ENCODE measurements at places on chromosomes 3 and 15. TPM values are rescaled to one million over a fixed set of nuclear protein-coding genes. Genes with fewer than 3 reads are reported as not detected.
A peak's percentile ranks its signal among the peaks of the same experiment; 100 is the strongest.

Gene ATP2B2
- total RNA-seq: not detected

Gene ZPLD1
- not detected for total RNA-seq

Gene TMC3
- total RNA-seq: not detected

Gene CXCR6
- not detected for total RNA-seq

Gene ADGRG7
- not detected for total RNA-seq

Gene CAV3
- not detected for total RNA-seq

Gene TRH
- total RNA-seq: not detected

Gene LHFPL4
- total RNA-seq: 0.08 TPM

Gene RTP4
- 3.1 TPM for total RNA-seq

Gene TMCC1
- total RNA-seq: 11.4 TPM

Gene CEMIP
- total RNA-seq: not detected

Gene CHCHD6
- 15.9 TPM for total RNA-seq

Gene KLHL24
- 14.9 TPM for total RNA-seq

Gene RETNLB
- total RNA-seq: not detected

Gene ACVR2B
- total RNA-seq: 1.1 TPM

DNA sequence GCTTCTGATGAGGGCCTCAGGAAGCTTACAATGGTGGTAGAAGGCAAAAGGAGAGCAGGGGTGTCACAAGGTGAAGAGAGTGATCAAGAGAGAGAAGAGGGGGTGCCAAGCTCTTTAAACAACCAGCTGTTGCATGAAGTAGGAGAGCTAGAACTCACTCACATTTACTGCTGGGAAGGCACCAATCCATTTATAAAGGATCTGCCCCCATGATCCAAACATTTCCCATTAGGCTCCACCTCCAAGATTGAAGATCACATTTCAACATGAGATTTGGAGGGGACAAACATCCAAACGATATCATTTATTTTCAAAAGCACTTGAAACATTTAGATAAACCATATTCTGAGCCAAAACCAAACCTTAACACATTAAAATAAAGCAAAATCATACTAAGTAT is 26.3 kb downstream of the ANKRD28 start:
- H3K4me3 ChIP-seq: no peak overlapping the region
- H3K36me3 ChIP-seq: peaks cover 23% of the 10 kb centered on the region
- no peak for DNase-seq
- peaks cover 37% of the 10 kb centered on the region for H3K4me1 ChIP-seq
- no peaks in the 10 kb centered on the region for H3K27me3 ChIP-seq
- no peak overlapping the region for H3K27ac ChIP-seq

GRCh38 chr15:58517252-58517681 is 85.5 kb downstream of the LIPC start:
- H3K27ac ChIP-seq: no peak overlapping the region
- H3K36me3 ChIP-seq: no peaks in the 10 kb centered on the region
- no peaks in the 10 kb centered on the region for H3K27me3 ChIP-seq

GRCh38 chr3:58388550-58389091 is 45.0 kb downstream of the PDHB start:
- peaks cover 44% of the 10 kb centered on the region for H3K4me1 ChIP-seq
- no peak overlapping the region for H3K4me3 ChIP-seq
- peak overlapping the region; percentile 54 for H3K27ac ChIP-seq
- H3K36me3 ChIP-seq: no peaks in the 10 kb centered on the region
- H3K27me3 ChIP-seq: no peaks in the 10 kb centered on the region
- DNase-seq: peak; percentile 46

GRCh38 chr3:122679882-122680474 is 661 bp upstream of the PARP14 start:
- peaks cover 21% of the 10 kb centered on the region for H3K4me1 ChIP-seq
- H3K27me3 ChIP-seq: no peaks in the 10 kb centered on the region
- H3K4me3 ChIP-seq: peak overlapping the region; percentile 83
- peak overlapping the region; percentile 84 for H3K27ac ChIP-seq

GRCh38 chr3:143119009-143119914 is at the start of gene CHST2:
Gene CHST2, plus strand, starts transcription at chr3:143119771. Its CDS starts 1,046 bp downstream, at chr3:143120817.
- peaks cover 21% of the 10 kb centered on the region for H3K4me1 ChIP-seq
- H3K27me3 ChIP-seq: peaks cover 17% of the 10 kb centered on the region
- H3K27ac ChIP-seq: no peak within 1 kb of the TSS

DNA sequence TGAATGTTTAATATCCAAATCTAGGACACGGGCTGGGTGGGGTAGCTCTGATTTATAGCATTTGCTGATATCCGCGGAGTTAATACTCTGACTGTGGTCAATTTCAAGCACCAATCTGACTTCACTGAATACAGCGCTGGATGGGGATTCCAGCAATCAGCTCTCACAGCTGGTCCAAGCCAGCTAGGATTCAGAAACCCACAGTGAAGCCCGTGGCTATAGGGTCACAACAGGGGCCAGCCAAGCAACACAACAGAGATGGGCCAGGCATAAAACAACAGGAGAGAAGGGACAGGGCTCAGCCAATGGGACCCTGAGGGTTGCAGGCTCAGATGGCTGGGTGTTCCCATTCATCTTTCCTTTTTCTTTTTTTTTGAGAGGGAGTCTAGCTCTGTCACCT is 5.4 kb upstream of the LMAN1L start:
- peaks cover 4% of the 10 kb centered on the region for H3K4me1 ChIP-seq
- DNase-seq: no peak
- peaks cover 12% of the 10 kb centered on the region for H3K36me3 ChIP-seq
- H3K27me3 ChIP-seq: no peaks in the 10 kb centered on the region
- no peak overlapping the region for H3K27ac ChIP-seq

DNA sequence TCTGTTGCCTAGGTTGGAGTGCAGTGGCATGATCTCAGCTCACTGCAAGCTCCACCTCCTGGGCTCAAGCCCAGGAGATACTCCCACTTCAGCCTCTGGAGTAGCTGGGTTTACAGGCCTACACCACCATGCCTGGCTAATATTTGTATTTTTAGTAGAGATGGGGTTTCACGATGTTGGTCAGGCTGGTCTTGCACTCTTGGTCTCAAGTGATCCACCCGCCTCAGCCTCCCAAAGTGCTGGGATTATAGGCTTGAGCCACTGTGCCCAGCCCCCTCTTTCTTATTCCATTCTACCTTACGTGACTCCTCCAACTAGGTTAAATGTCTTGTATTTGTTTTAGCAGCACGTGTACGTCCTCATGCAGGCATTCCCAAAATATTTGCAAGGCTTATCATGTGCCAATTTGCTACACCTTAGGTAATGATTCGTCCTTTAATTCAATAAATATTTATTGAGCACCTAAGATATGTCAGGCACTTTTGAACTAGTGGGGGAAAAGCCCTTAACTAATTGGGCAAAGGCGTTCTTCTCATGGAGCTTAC is 14.9 kb upstream of the MAGI1 start:
- no peak overlapping the region for H3K27ac ChIP-seq
- no peak for DNase-seq
- no peaks in the 10 kb centered on the region for H3K27me3 ChIP-seq
- no peaks in the 10 kb centered on the region for H3K4me1 ChIP-seq
- H3K4me3 ChIP-seq: no peak overlapping the region

GRCh38 chr3:119586733-119587172 is 7.5 kb downstream of the ADPRH start:
- H3K27ac ChIP-seq: no peak overlapping the region
- H3K36me3 ChIP-seq: no peaks in the 10 kb centered on the region
- no peak overlapping the region for H3K4me3 ChIP-seq
- DNase-seq: no peak
- no peaks in the 10 kb centered on the region for H3K4me1 ChIP-seq
- no peaks in the 10 kb centered on the region for H3K27me3 ChIP-seq

DNA sequence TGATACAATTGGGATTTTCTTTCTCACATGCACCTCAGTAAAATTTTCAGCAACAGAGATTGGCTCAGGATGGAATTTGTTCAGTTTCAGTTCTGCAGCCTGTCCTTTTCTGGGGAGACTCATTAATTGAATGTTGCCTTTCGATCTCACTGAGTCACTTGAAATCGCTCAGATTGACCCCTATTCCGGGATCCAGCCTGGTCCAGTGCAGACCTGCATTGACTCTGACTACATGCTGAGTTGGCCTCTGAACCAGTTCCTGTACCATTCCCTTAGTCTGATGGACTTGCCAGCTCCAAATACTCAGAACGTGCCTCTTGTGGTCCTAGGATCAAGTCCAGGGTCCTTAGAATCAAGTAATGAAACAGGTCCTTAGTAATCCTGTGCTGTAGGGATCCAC is 9.4 kb downstream of the IGF1R start:
- peaks cover 19% of the 10 kb centered on the region for H3K4me1 ChIP-seq
- no peak overlapping the region for H3K27ac ChIP-seq
- no peak for DNase-seq

DNA sequence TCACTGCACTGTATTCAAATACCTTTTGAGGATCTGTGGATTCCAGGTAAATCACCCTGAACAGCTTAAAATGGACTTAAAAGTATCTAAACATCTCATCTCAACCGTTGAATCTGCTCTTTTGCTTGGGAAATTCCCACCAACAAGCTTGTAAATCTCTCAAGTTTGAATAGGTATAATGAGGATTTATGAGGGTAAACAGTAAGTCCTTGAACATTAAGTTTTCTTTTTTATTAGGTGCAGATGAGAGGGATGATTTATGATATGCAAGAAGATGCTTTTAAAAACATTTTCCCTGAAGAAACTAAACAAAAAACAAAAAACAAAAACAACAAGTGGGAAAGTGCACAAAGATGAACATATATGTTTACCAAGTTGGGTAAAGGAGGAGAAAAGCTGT is 290.6 kb downstream of the ROBO1 start:
- no peak overlapping the region for H3K4me3 ChIP-seq
- no peak overlapping the region for H3K27ac ChIP-seq
- no peaks in the 10 kb centered on the region for H3K36me3 ChIP-seq
- no peak for DNase-seq
- no peaks in the 10 kb centered on the region for H3K27me3 ChIP-seq

GRCh38 chr3:111582120-111582474 is 13.0 kb downstream of the ZBED2 start:
- peak; percentile 66 for DNase-seq
- no peaks in the 10 kb centered on the region for H3K36me3 ChIP-seq
- no peaks in the 10 kb centered on the region for H3K27me3 ChIP-seq
- peak overlapping the region; percentile 61 for H3K27ac ChIP-seq
- no peak overlapping the region for H3K4me3 ChIP-seq

DNA sequence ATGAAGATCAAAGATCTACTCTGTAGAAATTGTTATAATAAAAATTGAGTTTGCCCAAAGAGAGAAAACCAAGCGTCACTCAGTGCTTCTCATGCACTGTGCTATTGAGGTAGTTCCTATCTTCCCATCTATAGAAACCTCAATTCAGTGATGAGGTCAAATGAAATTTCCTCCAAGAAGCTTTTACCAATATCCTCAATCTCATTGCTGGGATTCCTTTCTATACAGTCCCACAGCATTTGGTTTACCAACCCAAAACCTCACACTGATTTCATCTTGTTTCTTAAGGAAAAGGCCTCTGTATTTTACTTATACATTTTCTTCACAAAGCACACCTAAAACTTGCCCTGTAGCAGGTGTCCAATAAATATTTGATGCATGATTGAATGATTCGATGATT is 147.2 kb downstream of the ALCAM start:
- H3K27ac ChIP-seq: no peak overlapping the region
- H3K36me3 ChIP-seq: no peaks in the 10 kb centered on the region
- DNase-seq: no peak
- H3K4me1 ChIP-seq: peaks cover 23% of the 10 kb centered on the region
- H3K4me3 ChIP-seq: no peak overlapping the region

DNA sequence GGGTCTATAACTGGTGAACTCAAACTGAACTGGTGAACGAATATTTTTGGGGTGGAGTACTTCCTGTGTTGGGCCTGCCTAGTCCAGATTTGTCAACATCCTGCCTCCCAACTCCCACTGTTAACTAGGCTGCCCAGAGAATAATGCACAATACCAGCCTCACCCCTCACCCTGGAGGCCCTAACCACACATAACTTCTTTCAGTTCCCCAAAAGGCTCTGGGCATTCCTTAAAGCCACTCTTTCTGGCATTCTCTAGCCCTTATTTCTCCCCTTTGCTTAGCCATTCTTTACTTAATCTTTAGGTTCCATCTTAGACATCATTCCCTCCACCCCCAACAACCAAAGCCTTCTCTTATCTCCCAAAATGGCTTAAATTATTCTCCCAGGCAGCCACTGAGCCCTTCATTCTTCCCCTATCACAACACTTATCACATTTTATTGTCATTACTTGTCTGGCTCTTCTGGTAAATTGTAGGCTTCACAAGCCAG is 9.1 kb upstream of the SEC11A start:
- DNase-seq: no peak
- no peak overlapping the region for H3K27ac ChIP-seq
- H3K4me3 ChIP-seq: no peak overlapping the region
- peaks cover 9% of the 10 kb centered on the region for H3K4me1 ChIP-seq
- H3K36me3 ChIP-seq: no peaks in the 10 kb centered on the region
- H3K27me3 ChIP-seq: no peaks in the 10 kb centered on the region

DNA sequence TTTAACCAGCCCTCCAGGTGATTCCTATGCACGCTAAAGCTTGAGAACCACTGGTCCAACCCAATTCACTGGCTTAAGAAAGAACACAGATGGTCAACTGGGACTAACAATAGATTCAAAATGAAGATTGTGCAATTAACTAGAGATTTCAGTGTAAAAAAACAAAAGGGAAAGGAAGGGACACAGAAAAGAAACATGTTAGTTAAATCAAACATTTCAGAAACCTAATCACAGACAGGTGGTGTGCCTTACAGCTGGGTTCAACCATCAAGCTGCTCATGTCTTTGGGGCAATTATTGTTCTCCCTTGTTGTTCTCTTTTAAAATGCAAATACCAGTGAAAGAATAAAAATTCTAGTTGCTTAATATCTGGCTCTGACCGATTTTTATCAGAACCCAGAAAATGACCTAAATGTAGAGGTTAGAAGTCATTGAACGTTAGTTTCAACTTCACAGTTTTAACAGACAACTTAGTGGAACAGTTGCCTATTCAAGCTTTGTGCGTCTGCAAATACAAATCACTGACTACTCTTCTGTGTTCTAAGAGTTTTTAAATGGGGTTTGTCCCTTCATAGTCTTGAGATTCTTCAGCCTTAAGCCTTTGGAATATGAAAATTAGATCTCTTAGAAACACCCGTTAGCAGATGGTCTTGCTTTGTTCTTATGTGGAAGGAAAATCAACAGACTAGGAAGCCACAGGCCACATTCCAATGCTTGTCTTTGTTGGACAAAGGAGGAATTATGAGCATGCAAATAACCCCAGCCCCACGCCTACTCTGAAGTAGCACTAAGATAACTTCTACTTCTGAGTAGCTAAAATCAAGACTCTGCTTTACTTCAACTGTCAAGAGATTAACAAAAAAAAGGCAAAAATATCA is 223.4 kb downstream of the ATP8B4 start:
- no peak overlapping the region for H3K27ac ChIP-seq
- DNase-seq: no peak
- H3K4me1 ChIP-seq: peaks cover 7% of the 10 kb centered on the region
- H3K36me3 ChIP-seq: no peaks in the 10 kb centered on the region

GRCh38 chr3:194023501-194024280 is 112.3 kb upstream of the HES1 start:
- no peaks in the 10 kb centered on the region for H3K27me3 ChIP-seq
- H3K4me3 ChIP-seq: no peak overlapping the region
- no peaks in the 10 kb centered on the region for H3K36me3 ChIP-seq
- no peak overlapping the region for H3K27ac ChIP-seq

- peaks cover 99% of the 10 kb centered on the region for H3K36me3 ChIP-seq
- H3K4me3 ChIP-seq: no peak overlapping the region
- no peaks in the 10 kb centered on the region for H3K27me3 ChIP-seq
- no peak overlapping the region for H3K27ac ChIP-seq
These were observed 45.0 kb downstream of the DHX30 start for GRCh38 chr3:47847801-47848518.
